ENCODE measurements at places on chromosomes 7 and 10.

- DNase-seq: no peak
Measured at GRCh38 chr10:124097883-124098282, 4.5 kb upstream of the CHST15 start.

- DNase-seq: no peak
Measured at GRCh38 chr10:17644485-17644943, 563 bp downstream of the STAM start.

GRCh38 chr7:94514140-94514889, 4.7 kb downstream of the CASD1 start:
- DNase-seq: no peak

DNA sequence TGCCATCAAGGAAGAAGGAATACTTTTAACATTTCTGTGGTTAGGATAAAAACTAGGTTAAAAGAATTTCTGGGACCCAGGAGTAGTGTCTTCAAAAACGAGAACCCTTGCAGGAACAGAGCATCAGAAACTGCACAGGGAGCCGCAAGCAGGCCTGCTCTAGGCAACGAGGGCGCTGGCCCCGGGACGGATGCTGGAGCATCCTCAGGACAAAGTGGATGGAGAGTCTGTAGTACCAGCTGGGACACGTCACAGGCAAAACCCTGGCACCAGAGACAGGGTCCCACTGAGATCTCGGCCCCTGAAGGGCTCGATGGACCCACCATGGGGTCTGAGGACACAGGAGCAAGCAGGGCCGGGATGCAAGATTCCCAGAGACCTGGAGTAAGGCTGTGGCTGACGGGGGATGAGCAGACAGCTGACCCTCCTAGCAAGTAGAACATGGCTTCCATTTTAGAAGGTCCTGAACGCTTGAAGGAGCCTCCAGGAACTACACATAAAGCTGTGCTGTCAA, 106.6 kb downstream of the GALNT11 start:
- no peak for DNase-seq

GRCh38 chr7:113806633-113807327, 112.0 kb downstream of the PPP1R3A start:
- no peak for DNase-seq

- no peak for DNase-seq
Measured at GRCh38 chr7:69517985-69518704, 80.1 kb upstream of the AUTS2 start.

- DNase-seq: no peak
Measured at GRCh38 chr10:11758527-11759236, 16.5 kb downstream of the ECHDC3 start.

- DNase-seq: no peak
Measured at GRCh38 chr7:756928-757560, 30.0 kb upstream of the PRKAR1B start.

- DNase-seq: no peak
Measured at GRCh38 chr7:64581926-64582894, 19.3 kb upstream of the ZNF680 start.

DNA sequence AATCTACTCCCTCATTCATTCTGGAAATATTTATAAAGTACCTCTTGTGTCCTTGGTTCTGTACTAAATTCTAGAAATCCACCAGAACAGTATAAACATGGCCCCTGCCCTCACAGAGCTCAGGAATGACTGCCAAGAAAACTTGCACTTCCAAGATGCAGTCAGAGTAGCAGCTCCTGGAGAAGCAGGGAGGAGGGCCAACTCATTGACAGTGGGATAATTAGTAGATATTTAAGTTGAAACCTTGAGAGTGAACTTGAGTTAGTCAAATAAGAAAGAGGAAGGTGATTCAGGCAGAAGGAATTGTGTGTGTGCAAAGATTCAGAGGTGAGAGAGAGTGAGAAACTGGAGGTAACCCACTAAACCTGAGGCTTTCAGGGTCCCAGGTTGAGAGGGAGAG, 182.2 kb upstream of the INHBA start:
- DNase-seq: no peak

GRCh38 chr10:9545073-9545472, 1472.6 kb upstream of the CELF2 start:
- DNase-seq: no peak

DNA sequence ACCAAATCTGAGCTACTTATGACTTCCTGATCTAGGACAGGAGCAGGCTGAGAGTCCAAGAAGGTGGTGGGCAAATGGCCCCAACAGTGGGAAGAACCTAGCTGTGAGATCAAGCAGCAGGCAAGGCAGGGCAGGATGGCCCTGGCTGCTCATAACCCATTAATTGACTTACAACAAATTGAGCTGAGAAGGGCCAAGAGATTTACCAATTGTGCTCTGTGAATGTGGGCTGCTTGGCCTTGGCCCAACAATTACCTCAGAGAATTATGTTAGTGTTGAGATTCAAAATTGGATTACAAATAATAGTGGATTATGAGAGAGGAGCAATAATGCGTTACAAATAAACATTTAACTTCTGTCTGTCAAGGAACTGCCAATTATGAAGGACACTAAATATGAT, 956.5 kb downstream of the KCNMA1 start:
- DNase-seq: no peak

DNA sequence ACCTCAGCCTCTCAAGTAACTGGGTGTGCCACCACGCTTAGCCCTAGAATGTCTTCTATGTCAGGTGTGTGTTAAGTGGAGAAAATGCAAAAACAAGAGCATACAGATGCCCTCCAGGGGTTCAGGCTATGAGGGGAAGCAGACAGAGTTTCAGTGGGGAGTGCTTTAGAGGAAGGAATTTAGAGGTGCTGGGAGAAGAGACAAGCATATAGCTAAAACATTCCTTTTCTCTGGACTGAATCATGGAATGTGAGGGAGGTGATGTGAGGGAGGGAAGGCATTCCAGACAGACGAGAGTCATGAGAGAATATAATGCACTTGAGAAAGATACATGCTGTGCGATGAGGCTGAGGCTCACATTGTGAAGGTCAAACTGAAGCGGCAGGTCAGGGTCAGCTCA, 6.6 kb upstream of the ZNF786 start:
- no peak for DNase-seq

DNA sequence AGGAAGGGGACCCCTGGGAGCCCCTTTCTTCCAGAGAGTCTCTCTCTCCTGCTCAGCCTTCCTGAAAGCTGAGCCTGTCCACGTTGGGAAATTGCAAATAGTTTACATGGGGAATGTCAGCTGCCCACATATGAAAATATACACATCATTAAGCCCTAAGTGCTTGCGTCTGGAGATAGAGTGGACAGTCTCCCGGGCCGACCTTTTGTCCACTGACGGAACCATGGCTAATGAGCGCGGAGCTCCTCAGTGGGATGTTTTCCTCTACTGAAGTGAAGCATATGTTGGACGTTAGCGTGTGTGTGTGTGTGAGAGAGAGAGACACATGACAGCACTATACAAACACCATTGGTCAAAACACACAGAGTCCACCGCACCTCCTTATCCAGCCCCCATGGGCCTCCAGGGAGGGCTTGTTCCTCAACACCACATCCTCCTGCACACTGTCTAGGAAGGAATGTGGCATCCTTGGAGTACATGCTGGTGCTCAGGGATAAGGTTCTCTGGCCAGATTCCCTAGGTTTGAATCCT, 128.4 kb downstream of the RGS10 start:
- no peak for DNase-seq

GRCh38 chr7:73437091-73437490, 3.5 kb downstream of the FZD9 start:
- DNase-seq: no peak

DNA sequence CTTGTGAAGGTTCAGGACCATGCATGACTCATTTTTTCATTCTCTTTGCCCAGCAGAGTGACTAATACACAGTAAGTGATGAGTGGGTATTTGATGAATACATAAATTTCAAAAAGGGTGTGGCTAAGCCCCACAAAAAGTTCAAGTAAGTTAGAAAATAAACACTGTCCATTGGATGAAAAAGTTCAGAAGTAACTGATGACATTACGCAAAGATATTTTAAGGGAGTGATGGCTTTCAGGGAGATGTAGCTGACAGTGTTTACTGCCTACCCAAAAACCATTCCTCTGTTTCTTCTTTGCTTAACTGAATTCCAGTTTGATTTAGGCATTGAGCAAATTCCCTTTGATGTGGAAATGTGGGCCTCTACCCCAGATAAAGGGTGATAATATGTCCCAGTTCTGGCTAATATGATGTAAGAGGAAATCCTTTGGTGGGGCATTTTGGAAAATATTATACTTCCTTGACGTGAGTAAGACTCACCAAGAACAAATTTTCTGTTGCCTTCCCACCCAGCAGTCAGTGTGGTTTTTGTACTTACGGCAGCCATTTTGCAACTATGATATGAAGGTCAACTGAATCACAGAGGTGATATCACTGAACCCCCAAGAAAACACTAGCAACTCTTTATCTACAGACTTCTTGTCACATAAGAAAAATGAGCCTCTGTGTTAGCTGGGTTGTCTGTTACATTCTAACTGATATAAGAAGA, 29.0 kb upstream of the EBLN1 start:
- peak; percentile 41 for DNase-seq

GRCh38 chr10:129770286-129770685, 193.8 kb downstream of the EBF3 start:
- no peak for DNase-seq

GRCh38 chr7:158386866-158387545, 200.6 kb downstream of the PTPRN2 start:
- no peak for DNase-seq

DNA sequence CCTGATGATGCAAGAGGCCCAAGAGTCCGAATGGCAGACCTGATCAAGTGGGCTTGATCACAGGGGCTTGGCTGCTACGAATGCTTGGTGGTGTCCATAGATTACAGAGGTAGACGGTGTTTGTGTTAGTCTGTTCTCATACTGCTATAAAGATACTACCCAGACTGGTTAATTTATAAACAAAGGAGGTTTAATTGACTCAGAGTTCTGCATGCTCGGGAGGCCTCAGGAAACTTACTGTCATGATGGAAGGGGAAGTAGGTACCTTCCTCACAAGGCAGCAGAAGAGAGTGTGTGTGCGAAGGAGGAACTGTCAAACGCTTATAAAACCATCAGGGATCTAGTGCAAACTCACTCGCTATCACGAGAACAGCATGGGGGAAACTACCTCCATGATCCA, 268.9 kb upstream of the KLF6 start:
- DNase-seq: no peak

DNA sequence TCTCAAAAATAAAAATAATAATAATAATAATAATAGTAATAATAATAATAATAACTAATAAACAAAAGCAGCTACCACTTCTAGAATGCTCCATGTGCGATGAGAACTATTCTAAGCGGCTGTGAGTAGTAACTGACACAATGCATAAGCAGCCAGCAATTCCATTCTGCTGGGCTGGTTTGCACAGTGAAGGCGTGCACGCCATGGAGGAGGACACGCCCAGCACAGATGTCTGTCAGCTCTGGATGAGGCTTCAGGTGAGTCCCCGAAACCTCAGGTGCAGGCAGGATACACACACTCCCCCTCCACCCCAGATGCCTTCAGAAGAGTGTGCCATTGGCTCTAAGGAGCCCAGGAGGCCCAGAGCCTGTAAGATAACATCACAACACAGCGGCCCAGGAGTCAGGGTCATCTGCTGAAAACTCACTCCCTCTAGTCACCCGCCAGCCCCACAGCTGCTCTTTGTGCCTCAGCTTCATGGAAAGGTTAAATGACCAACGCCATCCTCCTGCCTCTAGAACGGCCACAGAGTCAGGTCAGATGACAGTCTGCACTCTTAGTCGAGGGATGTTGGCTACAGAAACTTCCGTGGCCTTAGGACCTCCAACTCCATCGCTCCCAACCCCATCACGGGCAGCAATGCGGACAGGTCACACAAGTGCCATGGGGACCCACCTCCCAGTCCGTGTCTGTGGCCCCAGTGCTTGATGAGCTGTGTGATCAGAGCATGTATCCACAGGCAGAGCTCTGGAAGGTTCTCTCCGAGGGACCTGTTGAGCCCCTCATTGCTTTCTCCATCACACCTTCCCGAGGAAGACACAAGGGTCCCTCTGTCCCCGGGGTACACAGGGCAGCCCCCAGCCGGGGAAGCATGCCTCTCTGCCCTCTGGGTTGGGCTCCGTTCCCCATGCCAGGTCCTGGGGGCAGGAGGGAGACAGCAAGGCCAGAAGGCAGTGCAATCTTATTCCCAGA, 103.9 kb downstream of the CTBP2 start:
- DNase-seq: no peak

- DNase-seq: no peak
Measured at GRCh38 chr7:40095695-40096327, 38.6 kb downstream of the MPLKIP start.

DNA sequence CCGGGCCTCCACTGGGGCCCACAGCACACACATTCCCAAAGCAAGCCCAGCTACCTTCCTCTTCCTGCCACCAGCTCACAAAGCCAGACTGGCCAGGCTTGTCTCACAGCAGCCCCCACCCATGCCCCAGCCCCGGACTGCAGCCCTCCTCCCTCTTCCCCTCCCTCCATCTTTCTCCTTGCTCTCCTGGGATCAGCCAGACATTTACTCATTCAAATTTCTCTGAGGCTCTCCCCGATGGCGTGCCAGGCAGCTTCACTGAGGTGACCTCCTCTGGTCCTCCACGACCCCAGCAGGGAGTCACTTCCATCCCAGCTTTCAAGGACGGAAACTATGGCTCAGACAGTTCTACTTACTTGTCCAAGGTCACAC, 187.5 kb downstream of the GRID1 start:
- DNase-seq: no peak

DNA sequence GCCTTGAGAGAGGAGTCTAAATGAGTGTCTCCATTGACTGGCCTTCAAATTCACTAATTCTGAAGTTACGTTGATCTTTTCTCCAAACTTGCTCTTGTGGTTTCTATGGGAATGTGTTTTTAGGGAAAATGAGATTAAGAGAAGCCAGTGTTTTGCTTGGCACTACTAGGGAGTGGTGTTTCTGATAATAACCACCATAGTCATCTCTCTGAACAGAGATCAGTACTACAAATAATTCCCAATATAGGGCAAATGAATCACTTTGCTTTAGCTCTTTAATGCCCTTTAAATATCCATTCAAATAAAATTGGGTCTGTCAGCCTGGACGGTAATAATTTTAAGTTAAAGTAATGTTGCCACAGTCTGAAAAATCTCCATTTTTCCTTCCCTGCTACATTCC, 90.8 kb downstream of the NRF1 start:
- no peak for DNase-seq

Data from activated T-cell treated with anti-CD3 and anti-CD28 coated beads for 24 hours (primary cell).